NCI-H1436 treated with DMSO at 0.1 percent for 48 hours (cell line): ENCODE measurements at places on chromosomes 5 and 9.

- DNase-seq: no peak
These were observed 76.7 kb downstream of the ITGA1 start for GRCh38 chr5:52864371-52864770.

- DNase-seq: no peak
These were observed 112.6 kb downstream of the GALNT10 start for GRCh38 chr5:154303133-154303532.

DNA sequence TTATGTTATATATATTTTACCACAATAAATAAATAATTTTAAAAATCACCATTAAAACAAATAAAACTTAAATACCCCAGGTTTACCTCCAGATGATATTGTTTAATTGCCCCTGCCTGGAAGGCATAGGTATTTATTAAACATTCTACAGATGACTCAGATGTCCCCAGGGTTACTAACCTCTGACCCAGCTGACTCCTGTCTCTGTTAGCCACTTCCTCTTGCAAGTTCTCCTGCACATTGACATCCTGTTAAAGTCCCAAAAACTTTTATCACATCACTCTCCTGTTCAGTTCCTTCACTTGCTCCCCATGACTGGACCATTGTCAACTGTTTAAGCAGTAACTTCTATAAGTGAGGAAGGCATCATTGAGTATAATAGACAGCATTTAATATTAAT is 37.0 kb upstream of the RAB3C start:
- DNase-seq: no peak

GRCh38 chr5:17261075-17261474 is 43.6 kb downstream of the BASP1 start:
- no peak for DNase-seq

DNA sequence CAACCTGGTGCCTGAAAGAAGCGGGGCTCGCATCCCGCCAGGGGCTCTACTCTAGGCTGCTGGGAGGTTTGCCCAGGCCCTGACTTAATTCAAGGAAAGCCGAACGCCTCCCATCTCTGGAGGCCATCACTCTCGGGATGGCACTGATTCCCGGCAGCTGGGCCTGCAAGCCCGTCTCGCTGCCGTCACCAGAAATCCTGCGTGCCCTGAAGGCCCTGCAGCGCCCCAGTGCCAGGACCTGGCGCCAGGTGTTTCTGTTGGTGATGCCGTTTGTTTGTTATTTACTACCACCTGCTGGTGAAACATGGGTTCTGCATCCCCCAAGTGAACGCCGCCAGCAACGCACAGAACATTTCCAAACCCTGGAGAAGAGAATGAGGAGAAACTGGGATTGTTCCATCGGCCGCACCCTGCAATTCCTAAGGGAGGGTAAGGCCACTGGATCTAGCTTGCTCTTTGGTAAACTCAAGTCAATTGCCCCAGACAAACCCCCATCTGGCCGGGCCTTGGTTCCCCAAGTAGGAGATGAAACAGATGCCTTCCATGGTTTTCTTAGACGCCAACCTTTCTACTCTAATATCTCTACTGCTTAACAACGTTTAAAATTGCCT is 77.9 kb downstream of the AK8 start:
- DNase-seq: peak; percentile 4

- DNase-seq: no peak
These were observed 279.7 kb downstream of the EBF1 start for GRCh38 chr5:158819840-158820620.

GRCh38 chr9:16241231-16241630 is 629.2 kb downstream of the BNC2 start:
- no peak for DNase-seq

DNA sequence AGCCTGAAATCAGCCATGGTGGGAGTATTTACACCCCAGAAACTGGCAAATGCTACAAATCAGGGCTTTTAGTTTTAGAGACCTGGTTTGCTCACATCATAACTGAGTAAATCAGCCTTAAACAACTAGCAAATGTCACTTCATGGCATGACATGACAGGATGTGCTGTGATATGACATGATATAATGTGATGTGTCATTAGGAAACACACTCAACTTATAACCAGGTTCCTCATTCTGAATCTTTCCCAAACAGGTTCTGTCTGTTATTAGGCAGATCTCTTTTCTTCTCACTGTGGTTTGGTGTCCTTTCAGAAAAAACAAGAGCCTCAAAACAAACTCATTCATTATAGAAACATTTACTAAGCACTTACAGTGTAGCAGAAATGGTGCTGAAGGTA is 90.5 kb downstream of the ADAMTS12 start:
- no peak for DNase-seq
